Smooth muscle cell of bladder (primary cell): ENCODE measurements at places on chromosomes 13 and 19. TPM values are rescaled to one million over a fixed set of nuclear protein-coding genes. Genes with fewer than 3 reads are reported as not detected.

ZNF543 gene
- 9.1 and 10.1 TPM in 2 replicates for total RNA-seq

NTF4 gene
- not detected in 2 replicates for total RNA-seq

LIM2 gene
- not detected in 2 replicates for total RNA-seq

CATSPERD gene
- total RNA-seq = not detected in 2 replicates

AKT2 gene
- total RNA-seq = 63.0 and 79.1 TPM in 2 replicates

MEDAG gene
- 18.6 and 50.7 TPM in 2 replicates for total RNA-seq

ZNF805 gene
- 23.5 and 35.5 TPM in 2 replicates for total RNA-seq

ZNF625 gene
- total RNA-seq = 12.5 and 13.8 TPM in 2 replicates

MIA gene
- 0.18 TPM in 1 of 2 replicates, not detected in the other for total RNA-seq

CGB8 gene
- total RNA-seq = not detected in 2 replicates

PRR19 gene
- total RNA-seq = 0.09 and 0.14 TPM in 2 replicates

ZNF83 gene
- total RNA-seq = 41.7 and 42.2 TPM in 2 replicates

ZNF253 gene
- total RNA-seq = 2.3 and 3.7 TPM in 2 replicates

CYP4F2 gene
- total RNA-seq = not detected in 2 replicates

TGDS gene
- 10.1 and 12.7 TPM in 2 replicates for total RNA-seq

CBY2 gene
- total RNA-seq = not detected in 2 replicates

KIR3DL2 gene
- not detected in 2 replicates for total RNA-seq

ZBTB7A gene
- 8.5 and 13.2 TPM in 2 replicates for total RNA-seq

ZNF878 gene
- under 0.01 TPM in 1 of 2 replicates, not detected in the other for total RNA-seq

PEX11G gene
- total RNA-seq = 2.2 and 3.8 TPM in 2 replicates

F7 gene
- not detected in 2 replicates for total RNA-seq

IGSF23 gene
- not detected in 2 replicates for total RNA-seq

CRTC1 gene
- total RNA-seq = 1.6 and 2.8 TPM in 2 replicates

SBNO2 gene
- total RNA-seq = 34.8 and 62.8 TPM in 2 replicates
